ENCODE measurements at places on chromosomes 1 and 21. TPM values are rescaled to one million over a fixed set of nuclear protein-coding genes. Genes with fewer than 3 reads are reported as not detected.

- no peaks in the 10 kb centered on the region for H3K27me3 ChIP-seq
- H3K36me3 ChIP-seq = no peaks in the 10 kb centered on the region
- H3K4me1 ChIP-seq = no peaks in the 10 kb centered on the region
These were observed 5.5 kb downstream of the NCAM2 start for GRCh38 chr21:21003701-21004100.

DNA sequence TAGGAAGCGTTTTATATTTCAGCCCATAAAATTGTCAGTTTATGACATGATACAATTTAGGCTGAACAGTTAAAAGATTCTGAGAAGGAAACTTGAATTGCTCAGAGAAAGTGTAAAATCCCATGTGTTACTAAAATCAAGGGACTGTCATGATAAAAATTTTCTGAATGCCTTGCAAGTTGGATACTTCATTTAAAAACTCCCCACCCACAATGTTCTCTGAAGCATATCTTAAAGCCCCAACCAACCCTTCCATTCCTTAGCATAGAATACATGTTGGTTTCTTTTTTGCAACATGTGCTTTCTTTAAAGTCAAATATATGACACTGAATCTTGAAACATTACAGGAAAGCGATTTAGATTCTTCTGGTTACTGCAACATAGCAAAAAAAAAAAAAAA is 97.4 kb downstream of the MRPL39 start:
- no peak for DNase-seq
- no peaks in the 10 kb centered on the region for H3K27me3 ChIP-seq
- H3K36me3 ChIP-seq = no peaks in the 10 kb centered on the region
- no peak overlapping the region for H3K4me3 ChIP-seq

DNA sequence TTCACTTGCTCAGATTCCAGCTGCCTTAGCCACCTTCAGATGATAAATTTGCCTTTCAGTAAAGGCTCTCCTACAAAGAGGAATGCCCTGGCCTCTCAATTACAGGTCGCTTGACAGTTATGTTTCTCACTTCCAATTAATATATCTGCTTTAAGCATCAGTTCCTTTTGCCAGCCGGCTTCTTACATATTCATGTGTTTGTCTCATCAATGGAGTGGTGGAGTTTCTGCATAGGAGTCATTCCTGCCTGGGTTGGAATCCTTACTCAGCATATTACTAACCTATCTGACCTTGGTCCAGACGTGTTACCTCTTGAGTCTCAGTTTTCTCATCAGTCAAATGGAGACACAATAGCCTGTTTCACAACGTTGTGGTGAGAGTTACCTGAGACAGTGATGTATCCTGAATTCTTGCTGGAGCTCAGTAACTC is 9.4 kb upstream of the SESN2 start:
- H3K36me3 ChIP-seq = no peaks in the 10 kb centered on the region
- peaks cover 29% of the 10 kb centered on the region for H3K4me1 ChIP-seq
- peak overlapping the region; percentile 77 for H3K27ac ChIP-seq
- peak overlapping the region; percentile 5 for H3K4me3 ChIP-seq
- no peaks in the 10 kb centered on the region for H3K27me3 ChIP-seq

DNA sequence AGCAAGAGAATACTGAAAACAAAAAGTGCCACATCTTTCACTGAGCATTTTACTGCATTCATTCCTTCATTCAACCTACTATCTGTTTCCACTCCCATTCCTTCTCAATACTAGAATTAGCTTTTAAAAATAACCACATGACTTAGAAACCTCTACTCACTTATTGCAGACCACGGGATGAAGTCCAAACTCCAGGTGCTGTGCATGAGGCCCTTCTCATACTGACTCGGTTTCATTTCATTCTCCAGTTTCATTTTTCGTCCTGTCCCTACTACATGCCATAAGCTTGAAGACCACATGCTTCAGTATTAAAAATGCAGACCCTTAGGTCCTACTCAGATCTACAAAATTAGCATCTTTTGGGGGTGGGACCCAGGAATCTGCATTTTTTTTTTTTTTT is 2.3 kb upstream of the BACH1 start:
- no peaks in the 10 kb centered on the region for H3K36me3 ChIP-seq
- H3K4me1 ChIP-seq = peaks cover 8% of the 10 kb centered on the region
- no peak for DNase-seq
- no peaks in the 10 kb centered on the region for H3K27me3 ChIP-seq
- no peak overlapping the region for H3K4me3 ChIP-seq

GRCh38 chr21:27571706-27572105 is 604.8 kb upstream of the ADAMTS5 start:
- no peak overlapping the region for H3K4me3 ChIP-seq
- H3K27ac ChIP-seq = no peak overlapping the region
- no peaks in the 10 kb centered on the region for H3K27me3 ChIP-seq
- no peak for DNase-seq

GRCh38 chr1:176770066-176770465 is 307.1 kb downstream of the PAPPA2 start:
- H3K4me3 ChIP-seq = no peak overlapping the region
- H3K36me3 ChIP-seq = no peaks in the 10 kb centered on the region
- no peaks in the 10 kb centered on the region for H3K27me3 ChIP-seq
- H3K27ac ChIP-seq = no peak overlapping the region
- DNase-seq = no peak
- H3K4me1 ChIP-seq = no peaks in the 10 kb centered on the region

GRCh38 chr1:1421147-1421906 is at the start of gene ANKRD65:
ANKRD65 (minus strand) TSS chr1:1421276; CDS start chr1:1421005, 271 bp downstream.
- H3K4me3 ChIP-seq = no peak within 1 kb of the TSS
- no peaks in the 10 kb centered on the region for H3K27me3 ChIP-seq
- no peak for DNase-seq
- H3K4me1 ChIP-seq = peaks cover 26% of the 10 kb centered on the region

- H3K36me3 ChIP-seq = no peaks in the 10 kb centered on the region
- H3K4me3 ChIP-seq = no peak overlapping the region
- no peaks in the 10 kb centered on the region for H3K4me1 ChIP-seq
- DNase-seq = no peak
- H3K27ac ChIP-seq = no peak overlapping the region
These were observed 28.5 kb upstream of the PKP1 start for GRCh38 chr1:201254625-201255478.

GRCh38 chr1:205298191-205298994 is 23.2 kb downstream of the NUAK2 start:
- H3K27ac ChIP-seq = peak overlapping the region; percentile 85
- DNase-seq = peak; percentile 84
- no peaks in the 10 kb centered on the region for H3K36me3 ChIP-seq
- H3K4me1 ChIP-seq = peaks cover 71% of the 10 kb centered on the region
- no peaks in the 10 kb centered on the region for H3K27me3 ChIP-seq

OR6K3 gene
- not detected for total RNA-seq

RYR2 gene
- 0.03 TPM for total RNA-seq

TCHH gene
- 0.28 TPM for total RNA-seq

MX1 gene
- total RNA-seq = 7.8 TPM

ETV3L gene
- total RNA-seq = not detected

PYHIN1 gene
- total RNA-seq = not detected
